Esophagus muscularis mucosa (tissue), 4 donors: ENCODE measurements at places on chromosomes 13 and 19. TPM values are rescaled to one million over a fixed set of nuclear protein-coding genes. Genes with fewer than 3 reads are reported as not detected.

DNA sequence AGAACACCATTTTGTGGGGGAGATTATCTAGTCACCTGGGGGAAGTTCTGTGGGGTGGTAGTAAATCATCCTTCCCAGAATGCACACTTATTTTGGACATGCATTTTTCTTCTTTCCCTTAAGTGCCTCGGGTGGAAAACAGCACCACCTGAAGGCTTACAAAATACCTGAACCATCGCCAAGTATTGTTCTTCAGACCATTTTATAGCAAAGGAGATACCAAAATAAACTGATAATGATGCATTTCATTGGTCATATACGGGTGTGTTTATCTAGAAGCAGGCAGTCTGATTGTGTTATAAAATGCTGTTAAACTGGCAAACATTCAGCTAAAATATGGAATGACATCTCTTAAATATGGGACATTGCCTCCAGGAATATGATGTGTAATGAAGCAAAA lies 1034.7 kb downstream of the SLITRK1 start:
- no peak for DNase-seq

GRCh38 chr19:54029930-54030490 lies 33.7 kb downstream of the VSTM1 start:
- no peak for DNase-seq

- DNase-seq, result no peak
Observed at GRCh38 chr19:13437919-13438618, 68.2 kb downstream of the CACNA1A start.

GRCh38 chr13:114296902-114297301 lies 15.5 kb downstream of the UPF3A start:
- DNase-seq, result no peak

DNA sequence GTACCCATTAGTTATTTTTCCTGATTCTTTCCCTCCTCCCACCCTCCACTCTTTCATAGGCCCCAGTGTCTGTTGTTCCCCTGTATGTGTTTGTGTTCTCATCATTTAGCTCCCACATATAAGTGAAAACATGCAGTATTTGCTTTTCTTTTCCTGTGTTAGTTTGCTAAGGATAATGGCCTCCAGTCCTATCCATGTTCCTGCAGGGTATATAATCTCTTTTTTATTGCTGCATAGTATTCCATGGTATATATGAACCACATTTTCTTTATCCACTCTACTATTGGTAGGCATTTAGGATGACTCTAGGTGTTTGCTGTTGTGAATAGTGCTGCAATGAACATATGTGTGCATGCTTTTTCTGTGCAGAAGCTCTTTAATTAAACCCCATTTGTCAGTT lies 79.4 kb downstream of the ZMYM2 start:
- no peak for DNase-seq

- DNase-seq, result no peak
Observed at GRCh38 chr19:5309438-5310204, 31.0 kb downstream of the PTPRS start.

GRCh38 chr19:42370626-42371175 lies 19.4 kb downstream of the CNFN start:
- no peak for DNase-seq

DNA sequence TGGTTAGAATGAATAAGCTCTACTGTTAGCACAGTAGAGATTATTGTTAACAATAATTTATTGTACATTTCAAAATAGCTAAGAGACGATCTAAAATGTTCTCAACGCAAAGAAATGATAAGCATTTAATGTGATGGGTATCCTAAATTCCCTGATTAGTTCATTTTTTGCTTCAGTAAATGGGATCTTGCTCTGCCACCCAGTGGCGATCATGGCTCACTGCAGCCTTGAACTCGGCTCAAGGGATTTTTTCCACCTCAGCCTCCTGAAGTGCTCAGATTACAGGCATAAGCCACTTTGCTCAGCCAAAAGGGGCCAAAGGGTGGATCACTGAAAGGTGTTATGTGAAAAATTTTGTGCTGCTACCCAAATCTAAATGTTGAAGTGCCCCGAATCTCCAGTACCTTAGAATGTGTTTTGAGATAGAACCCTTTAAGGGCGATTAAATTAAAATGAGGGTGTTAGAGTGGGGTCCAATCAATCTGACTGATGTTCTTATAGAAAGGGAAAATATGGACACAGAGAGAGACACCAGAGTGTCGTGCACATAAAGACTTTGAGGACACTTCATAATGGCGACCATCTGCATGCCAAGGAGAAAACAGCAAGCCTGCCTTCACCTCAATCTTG lies 31.5 kb upstream of the ZNF766 start:
- no peak for DNase-seq

DNA sequence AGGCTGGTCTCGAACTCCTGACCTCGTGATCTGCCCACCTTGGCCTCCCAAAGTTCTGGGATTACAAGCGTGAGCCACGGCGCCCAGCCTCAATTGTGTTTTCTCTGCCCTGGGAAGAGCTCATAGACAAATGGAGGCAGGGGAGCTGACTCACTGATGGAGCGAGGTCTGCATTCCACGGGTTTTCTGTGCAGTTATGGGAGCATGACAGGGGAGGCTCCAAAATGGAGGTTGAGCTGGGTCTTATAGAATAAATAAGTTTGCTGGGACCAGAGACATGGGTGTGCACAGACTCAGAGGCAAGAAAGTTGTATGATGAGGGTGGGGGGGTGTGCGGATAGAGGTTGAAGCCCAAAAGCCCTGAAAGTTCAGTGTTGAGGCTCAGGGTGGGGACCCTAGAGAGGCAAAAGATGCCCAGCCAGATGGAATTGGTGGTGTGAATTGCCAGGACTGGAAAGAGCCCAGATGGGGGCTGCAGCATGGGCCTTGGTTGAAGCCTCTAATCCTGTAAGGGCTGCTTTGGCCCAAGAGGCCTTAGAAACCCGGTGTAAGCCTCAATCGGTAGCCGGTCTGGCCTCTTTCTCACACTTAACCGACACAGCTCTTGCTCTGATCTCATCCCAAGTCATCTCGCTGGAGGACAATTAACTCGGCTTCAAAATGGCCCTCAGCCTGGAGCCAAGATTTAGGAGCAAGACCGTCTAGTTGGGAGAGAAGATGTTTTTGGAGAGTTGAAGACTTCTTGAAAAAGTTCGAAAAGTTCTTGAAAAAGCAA lies 1.9 kb downstream of the TPM4 start:
- peak; percentile 91 for DNase-seq

GRCh38 chr13:21998279-21998990 lies 327.6 kb downstream of the FGF9 start:
- DNase-seq, result peak; percentile 66

GRCh38 chr13:62643799-62644524 lies 1228.3 kb upstream of the PCDH20 start:
- no peak for DNase-seq

DNA sequence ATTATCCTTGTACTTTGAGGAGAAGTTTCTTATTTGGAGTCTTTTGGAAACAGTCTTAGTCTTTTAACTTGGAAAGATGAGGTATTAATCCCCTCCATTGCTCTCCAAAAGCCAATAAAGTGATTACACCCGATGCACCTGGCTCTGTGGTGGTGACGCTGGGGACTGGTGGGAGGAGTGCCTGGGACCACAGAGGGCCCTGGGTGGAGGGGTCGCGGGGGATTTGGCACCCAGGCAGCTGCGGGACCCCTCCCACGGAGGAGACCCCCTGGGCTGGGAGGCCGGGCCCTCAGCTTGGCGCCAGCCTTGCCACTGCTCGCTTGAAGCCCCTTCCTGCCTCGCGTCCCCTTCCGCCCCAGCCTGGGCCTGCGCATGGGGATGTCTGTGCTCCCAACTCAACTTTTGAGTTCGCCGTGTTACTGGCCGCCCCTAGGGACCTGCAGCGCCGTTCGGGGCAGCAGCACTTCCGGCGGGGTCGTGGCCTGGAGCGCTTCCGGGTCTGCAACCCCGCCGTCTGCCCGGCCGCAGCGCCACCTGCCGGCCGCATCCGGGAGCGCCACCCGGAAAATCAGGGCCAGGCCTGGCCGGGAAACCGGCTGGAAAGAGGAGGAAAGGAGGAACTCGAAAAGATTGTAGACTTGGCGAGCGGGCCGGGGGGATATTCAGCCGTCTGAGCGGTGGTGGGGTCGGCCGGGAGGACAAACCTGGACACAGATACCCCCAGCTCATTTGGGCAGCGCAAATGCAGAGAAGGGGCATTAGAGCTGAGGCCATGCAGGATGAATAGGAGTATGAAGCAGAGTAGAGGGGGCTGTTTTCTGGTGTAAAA lies 8.4 kb downstream of the PEAK3 start:
- no peak for DNase-seq

DNA sequence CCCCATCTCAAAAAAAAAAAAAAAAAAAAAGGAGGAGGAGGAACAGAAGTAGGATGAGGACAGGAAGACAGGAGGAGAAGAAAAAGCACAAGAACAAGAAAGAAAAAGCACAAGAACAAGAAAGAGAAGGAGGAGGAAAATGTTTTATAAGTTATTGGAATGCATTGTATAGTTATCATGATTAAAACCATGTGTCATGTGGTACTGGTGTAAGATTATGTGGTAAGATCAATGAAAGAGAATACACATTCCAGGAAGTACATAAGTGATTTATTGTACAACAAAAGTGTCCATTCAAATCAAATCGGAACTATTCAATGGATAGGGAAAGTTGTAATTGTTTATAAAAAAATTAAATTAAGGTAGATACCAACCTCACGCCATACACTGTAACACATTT lies 167.7 kb downstream of the MZT1 start:
- DNase-seq, result no peak

DNA sequence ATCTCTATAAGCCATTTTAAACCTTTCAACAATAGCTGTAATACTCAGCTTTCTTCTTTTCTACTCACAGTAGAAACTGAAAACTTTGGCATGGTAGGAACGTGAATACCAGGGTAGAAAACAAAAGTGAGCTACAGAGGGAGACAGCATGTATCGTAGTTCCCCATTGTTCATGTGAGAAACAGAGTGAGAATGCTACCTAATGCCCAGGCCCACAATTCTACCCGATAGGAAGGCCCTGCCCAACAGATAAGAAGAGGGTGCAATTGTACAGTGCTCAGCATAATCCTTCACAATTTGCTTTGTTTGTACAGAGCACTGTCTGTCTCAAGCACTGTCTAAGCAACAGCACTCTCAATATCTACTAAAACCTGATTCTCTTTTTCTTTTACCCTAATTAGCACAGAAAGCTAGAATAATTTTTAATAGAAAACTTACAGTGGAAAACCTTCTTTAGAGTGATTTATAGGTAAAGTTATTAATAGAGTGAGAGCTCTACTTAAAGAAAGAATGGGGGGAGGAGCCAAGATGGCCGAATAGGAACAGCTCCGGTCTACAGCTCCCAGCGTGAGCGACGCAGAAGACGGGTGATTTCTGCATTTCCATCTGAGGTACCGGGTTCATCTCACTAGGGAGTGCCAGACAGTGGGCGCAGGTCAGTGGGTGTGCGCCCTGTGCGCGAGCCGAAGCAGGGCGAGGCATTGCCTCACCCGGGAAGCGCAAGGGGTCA lies 322.3 kb downstream of the EFNB2 start:
- DNase-seq, result no peak

GRCh38 chr13:74969419-74969818 lies 512.5 kb downstream of the TBC1D4 start:
- no peak for DNase-seq

- DNase-seq, result peak; percentile 10
Observed at GRCh38 chr13:109381546-109382180, 404.7 kb downstream of the IRS2 start.

GRCh38 chr13:114116734-114117133 lies 15.7 kb downstream of the RASA3 start:
- no peak for DNase-seq

DNA sequence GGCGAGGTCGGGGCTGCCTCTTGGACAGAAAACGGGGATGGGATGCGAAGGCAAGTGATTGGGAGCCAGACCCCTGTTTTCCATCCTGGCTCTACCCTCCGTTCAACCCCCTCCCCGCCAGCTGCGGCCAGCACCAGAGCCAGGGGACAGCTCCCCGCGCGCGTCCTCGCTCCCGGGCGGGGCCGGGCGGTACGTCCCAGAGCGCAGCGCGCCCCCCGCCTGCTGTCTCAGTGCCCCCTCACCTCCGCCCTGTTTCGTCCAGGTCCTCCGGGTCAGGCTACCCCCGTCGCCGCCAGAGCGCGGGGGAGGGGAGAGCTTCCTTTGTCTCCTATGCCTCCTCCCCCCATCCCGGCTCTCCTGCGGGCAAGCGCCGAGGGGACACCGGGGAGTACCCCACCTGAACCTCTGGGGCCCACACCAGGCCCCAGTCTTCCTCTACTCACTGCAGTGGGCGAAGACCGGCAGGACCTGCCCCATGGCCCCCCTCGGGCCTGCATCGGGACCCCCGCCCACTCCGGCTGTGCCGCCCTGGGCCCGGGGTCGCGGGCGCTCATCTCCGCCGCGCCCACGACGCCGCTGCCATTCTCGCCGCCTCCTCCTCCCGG lies 396 bp downstream of the RTN2 start:
- DNase-seq, result no peak

DNA sequence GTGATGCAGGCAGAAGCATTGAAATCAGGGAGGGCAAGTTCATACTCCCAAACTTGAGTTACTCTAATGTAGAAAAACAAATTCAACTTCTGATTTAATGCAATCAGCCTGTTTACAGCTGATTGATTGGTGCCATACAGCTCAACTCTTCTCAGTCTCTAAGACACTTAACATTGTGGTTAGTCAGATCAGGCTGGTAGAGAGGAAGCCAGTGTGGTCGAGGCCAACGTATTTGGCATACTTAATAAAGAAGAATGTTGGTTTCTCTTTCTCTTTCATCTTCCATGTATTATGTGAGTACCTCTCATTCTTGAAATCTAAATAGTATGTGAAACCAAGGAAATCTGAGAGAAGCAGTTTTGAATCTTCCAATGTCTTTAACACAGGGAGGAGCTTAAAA lies 255.0 kb upstream of the SLITRK1 start:
- DNase-seq, result no peak

GRCh38 chr19:35451338-35452096 lies 3.5 kb downstream of the FFAR2 start:
- DNase-seq, result no peak

- no peak for DNase-seq
Observed at GRCh38 chr19:55591555-55591954, 7.8 kb downstream of the FIZ1 start.

- DNase-seq, result no peak
Observed at GRCh38 chr13:33676045-33676989, 141.6 kb upstream of the RFC3 start.

ZNF726 gene
- 0.33 TPM for total RNA-seq

SULT2A1 gene
- total RNA-seq, result not detected

IGSF23 gene
- not detected for total RNA-seq

NMRK2 gene
- 2.1 TPM for total RNA-seq

LHB gene
- not detected for total RNA-seq

VRK3 gene
- total RNA-seq, result 25.4 TPM

PDX1 gene
- not detected for total RNA-seq

CCDC8 gene
- 4.5 TPM for total RNA-seq

CEACAM8 gene
- not detected for total RNA-seq

PAF1 gene
- total RNA-seq, result 41.6 TPM

IFNL1 gene
- not detected for total RNA-seq

RASGRP4 gene
- 7.8 TPM for total RNA-seq

KLK3 gene
- total RNA-seq, result not detected

PLK5 gene
- total RNA-seq, result 0.17 TPM

ACP7 gene
- total RNA-seq, result not detected
